Stimulated activated CD8-positive, alpha-beta memory T cell treated with anti-CD3 and anti-CD28 coated beads, Interleukin-4, amount 100 ng/mL, for 24 hours (primary cell): ENCODE measurements at places on chromosomes 4 and X.

GRCh38 chr4:144518181-144518895 lies 127.6 kb upstream of the HHIP start:
- no peak for DNase-seq

GRCh38 chr4:1466034-1466862 lies 60.0 kb upstream of the NKX1-1 start:
- DNase-seq = no peak

DNA sequence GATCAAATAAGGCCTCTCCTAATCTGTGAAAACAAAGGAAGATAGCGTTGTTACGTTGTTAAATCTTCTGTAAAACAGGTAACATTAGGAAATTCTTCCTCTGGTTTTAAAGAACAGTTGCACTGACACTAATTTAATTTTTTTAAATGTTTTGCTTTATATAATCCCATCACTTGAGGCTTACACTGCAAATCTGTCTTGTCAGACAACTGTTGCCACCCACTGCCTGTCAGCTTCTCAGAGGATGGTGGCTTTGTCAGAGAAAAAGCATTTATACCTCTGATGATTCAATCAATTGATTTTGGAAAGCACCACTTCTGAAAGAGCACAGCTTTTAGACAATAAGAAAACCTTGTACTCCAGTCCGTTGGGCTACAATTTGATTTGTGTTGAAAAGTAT lies 799.1 kb downstream of the FSTL5 start:
- DNase-seq = no peak

DNA sequence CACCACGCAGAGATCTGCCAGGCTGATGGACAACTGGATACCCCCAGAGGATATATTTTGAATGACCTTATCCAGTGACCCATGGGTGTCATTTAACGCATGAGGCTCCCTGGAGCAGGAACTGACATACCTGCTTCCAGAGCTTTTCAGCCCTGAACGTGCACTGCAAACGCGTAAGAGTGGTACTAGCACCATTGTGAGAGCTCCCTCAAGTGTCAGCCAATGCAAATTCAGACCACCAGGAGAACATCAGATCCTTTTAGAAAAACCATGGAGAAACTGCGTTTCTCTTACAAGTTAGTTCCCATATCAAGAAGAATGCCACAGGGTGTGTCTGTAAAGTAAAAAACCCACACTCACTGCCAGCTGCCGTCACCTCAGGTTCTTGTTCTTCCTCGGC lies 7.3 kb downstream of the TREX2 start:
- no peak for DNase-seq

DNA sequence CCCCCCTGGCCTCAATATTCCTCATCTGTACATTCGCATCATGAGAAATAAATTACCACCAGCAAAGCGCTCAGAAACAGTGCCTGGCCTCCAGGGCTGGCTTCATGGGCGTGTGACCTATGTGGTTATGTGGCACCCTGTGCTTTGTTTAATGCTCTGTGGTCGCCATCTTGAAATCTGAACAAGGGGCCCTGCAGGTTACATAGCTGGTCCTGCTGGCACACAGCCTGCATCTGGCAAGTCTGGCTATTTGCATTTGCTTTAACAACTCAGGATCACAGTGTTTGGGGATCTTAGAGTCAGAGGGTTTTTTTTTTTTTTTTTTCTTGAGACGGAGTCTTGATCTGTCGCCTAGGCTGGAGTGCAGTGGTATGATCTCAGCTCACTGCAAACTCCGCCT lies 9.9 kb downstream of the FOXP3 start:
- DNase-seq = no peak
